ENCODE measurements at places on chromosomes 16 and 17.

DNA sequence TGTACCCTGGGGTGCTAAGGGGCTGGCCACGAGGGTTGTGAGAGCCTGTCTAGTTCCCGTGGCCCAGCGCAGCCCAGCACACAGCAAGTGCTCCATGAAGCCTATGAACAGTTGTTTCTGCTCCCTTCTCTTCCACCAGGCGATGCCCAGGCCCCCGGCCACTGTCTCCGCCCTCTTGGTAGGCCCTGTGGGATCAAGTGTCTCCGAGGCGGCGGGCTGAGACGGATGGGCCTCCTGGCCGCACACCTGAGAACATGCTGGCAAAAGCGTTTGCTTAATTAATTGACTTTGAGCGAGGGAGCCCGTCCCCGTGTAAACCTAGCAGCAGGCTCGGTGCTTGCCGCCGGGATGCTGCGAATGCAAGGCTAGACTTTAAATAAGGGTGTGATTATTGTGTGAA, 129.7 kb upstream of the GSE1 start:
- DNase-seq: no peak

- DNase-seq: no peak
Observed at GRCh38 chr17:78343543-78344201, 16.2 kb downstream of the SOCS3 start.

DNA sequence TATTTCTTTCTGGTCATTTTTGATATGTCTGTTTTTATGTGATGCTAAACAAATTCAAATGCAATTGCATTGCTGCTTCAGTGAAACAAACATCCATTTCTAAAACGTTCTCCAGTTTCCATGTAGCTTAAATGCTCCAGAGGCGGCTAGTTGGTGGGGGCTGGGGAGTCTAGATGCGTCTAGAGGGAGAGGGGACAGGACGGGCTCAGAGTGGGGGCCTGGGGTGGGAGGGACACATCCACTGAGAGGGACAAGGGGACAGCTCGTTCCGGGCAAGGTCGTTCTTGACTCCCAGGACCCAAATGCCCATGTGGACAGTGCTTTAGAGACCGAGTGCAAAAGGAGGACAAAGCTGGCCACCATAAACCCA, 102.3 kb downstream of the FOXL1 start:
- DNase-seq: no peak

- no peak for DNase-seq
Observed at GRCh38 chr17:58569196-58569595, 54.8 kb upstream of the MTMR4 start.

GRCh38 chr17:78375401-78376151, 2.9 kb upstream of the PGS1 start:
- peak; percentile 98 for DNase-seq

- DNase-seq: no peak
Observed at GRCh38 chr17:3795390-3796102, 5.4 kb downstream of the ITGAE start.

DNA sequence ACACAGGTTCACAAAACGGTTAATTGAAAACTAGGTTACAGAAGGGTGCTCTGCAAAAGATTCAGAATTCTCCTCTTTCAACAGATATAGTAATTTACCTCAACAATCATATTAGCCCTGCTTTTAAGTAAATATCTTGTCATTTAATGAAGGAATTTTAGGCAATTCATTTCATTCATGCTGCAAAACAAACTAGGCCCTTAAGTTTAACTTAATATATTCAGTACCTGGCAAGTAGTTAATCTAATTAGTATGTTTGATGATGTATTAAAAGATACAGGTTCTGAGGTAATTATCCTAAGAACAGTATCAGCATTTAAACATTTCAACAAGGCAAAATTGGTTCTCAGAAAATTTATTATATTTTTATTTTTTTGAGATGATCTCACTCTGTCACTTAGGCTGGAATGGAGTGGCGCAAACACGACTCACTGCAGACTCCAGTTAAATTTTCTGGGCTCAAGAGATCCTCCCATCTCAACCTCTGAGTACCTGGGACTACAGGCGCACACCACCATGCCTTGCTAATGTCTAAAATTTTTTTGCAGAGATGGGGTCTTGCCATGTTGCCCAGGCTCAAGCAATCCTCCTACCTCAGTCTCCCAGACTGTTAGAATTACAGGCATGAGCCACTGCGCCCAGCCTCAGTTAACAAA, 44.9 kb downstream of the SMURF2 start:
- no peak for DNase-seq

DNA sequence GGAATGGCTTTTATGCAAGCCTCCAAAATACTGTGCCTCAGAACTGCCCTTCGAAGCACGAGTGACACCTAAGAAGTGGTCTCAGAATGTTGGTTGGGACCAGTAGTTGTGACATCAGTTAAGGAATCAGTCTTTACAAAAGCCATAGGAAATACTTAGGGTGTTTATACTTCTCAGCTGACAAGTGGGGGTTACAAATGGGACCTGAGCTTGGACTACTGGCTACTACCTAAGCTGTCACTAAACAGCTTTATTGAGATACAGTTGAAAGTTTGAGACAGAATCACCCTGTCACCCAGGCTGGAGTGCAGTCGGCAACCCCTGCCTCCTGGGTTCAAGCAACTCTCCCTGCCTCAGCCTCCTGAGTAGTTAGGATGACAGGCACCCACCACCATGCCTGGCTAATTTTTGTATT, 5.0 kb downstream of the RPL19 start:
- no peak for DNase-seq

DNA sequence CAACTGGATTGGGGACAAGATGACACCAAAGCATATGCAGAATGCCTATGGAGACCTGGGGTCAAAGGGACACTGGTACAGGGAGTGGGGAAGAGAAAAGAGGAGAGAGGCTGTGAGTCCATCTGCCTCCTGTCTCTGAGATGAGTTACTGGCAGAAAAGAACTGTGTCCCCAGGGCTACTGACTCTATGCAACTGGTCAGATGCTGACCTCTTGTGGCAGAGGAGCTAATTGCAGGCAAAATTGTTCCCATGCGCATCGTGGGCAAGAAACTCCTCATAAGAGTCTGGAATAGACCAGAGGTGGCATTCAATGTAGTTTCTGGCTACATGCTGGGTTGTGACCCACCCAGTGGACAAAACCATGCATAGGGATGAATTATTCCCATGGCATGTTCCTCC, 26.1 kb upstream of the MLKL start:
- no peak for DNase-seq

DNA sequence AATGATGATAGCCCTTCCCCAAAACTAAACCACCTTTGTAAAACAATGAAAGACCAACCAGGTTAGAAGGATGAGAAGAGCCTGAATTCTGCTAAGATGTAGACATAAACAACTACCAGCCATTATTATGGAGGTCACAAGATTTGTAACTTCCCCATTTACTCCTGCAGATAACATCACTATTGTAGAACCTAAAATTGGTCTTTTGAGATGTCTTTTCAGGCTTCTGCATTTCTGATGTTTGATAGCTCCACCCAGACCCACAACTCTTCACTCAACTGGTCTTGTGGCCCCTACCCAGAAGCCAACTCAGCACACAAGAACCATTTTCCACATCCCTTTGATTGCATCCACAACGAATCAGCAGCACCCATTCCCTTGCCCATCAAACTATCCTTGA, 100.8 kb downstream of the TMEM132E start:
- no peak for DNase-seq

GRCh38 chr17:2003525-2003924, 21.6 kb downstream of the RTN4RL1 start:
- no peak for DNase-seq

DNA sequence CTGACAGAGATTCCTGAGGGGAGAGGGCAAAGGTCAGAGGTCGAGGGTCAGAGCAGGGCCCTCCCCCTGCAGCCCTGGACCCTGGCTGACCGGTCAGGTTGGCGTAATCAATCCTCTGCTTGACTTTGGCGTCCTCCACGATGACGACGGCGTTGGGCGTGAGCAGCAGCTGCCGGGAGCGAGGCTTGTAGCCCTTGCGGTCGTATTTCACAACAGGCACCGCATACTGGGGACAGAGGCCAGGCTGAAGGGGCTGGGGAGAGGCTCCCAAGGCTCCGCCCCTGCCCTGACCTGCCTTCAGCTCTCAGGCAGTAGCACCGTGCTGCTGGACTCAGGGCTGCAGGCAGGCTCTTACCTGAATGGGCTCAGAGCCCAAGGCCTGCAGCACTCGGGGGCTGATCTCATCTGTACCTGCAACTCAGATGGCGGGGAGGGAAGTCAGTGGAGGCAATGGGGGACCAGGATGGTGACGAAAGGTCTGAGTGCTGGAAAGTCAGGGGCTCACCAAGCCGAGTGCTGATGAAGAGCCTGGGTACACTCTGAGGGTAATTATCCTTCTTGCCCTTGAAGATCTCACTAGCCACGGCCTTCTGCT, 12.0 kb upstream of the CRK start:
- peak; percentile 80 for DNase-seq

GRCh38 chr17:70872103-70872502, 702.8 kb downstream of the KCNJ2 start:
- DNase-seq: no peak

DNA sequence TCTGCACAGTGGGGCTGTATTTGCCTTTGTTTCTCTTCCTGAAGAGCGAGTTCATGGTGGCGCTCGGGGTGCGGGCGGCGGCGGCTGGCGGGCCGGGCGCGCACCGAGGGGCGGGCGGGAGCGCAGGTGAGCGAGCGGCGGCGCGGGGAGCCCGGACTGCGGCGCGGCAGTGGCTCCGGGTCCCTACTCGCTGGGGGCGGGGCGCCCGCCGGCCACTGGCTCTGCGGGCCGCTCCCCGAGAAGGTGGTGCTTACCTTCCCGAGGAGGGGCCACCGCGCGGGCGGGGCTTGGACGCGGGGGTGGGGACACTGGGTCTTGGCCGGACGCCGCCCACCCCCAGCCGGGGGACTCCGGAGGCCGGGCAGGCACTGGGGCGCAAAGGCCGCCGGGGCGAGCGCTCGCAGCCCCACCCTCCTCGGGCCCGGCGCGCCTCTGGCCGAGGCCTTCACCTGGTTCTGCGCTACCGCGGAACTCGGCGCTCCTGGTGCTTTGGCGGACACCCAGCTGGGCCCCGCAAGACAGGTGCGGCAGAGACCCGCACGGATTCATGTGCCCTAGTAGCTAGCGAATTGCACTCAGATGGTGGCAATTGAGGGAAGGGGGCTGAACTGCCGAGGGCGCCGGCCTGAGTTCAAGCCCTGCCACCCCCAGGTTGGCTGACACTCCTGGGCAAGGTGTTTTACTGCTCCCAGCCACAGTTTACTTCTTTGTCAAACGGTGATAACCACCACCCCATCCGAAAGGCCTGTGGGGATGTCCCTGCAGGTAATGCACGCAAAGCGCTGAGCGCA, at the start of gene PPL:
Gene PPL, minus strand, starts transcription at position 158 of the 791 bp plus-strand sequence. Its CDS starts 103 bp downstream, at position 55.
- no peak for DNase-seq
